ENCODE measurements at places on chromosomes 7 and 10.

- no peak for DNase-seq
Measured at GRCh38 chr10:97468162-97468561, 22.2 kb downstream of the ZDHHC16 start.

- no peak for DNase-seq
Measured at GRCh38 chr10:63717027-63717715, 196.0 kb downstream of the REEP3 start.

DNA sequence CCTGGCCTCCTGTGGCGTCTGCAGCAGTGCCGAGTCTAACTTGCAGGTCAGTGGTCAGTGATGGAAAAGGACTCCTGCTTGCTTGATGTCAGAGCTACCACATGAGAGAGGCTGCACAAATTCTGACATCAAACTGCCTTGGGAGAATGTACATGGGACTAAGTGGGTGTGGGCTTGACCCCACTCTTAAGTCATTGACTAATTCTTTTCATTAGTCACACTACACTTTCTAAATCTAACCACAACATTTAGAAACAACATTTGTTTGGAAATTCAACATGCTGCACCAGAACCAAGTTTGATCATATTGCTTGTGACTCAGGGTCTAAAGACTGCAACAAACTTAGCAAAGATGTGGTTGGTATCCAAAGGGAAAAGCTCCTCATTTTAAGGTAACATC lies 24.4 kb upstream of the CDC14C start:
- no peak for DNase-seq

GRCh38 chr10:15123749-15124184 lies 26.6 kb downstream of the RPP38 start:
- no peak for DNase-seq

DNA sequence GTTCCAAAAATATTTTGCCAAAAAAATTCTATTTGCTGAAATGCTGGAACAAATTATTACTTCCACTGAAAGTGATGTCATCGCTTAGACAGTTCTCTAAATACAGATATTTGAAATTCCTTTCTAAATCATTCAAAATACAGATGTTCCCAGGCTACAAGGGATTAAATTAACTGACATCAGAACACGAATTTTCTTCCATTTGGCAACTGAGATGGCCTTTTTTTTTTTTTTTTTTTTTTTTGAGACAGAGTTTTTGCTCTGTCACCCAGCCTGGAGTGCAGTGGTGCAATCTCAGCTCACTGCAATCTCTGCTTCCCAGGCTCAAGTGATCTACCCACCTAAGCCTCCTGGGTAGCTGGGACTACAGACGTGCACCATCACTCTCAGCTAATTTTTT lies 57.0 kb downstream of the P4HA1 start:
- DNase-seq, result no peak

- DNase-seq, result no peak
Measured at GRCh38 chr7:155882596-155882995, 70.3 kb upstream of the SHH start.

- no peak for DNase-seq
Measured at GRCh38 chr7:16841681-16842080, 36.9 kb upstream of the AGR2 start.

- DNase-seq, result no peak
Measured at GRCh38 chr7:104643587-104644217, 315.3 kb downstream of the LHFPL3 start.

- no peak for DNase-seq
Measured at GRCh38 chr10:97224483-97225435, 39.0 kb upstream of the SLIT1 start.

DNA sequence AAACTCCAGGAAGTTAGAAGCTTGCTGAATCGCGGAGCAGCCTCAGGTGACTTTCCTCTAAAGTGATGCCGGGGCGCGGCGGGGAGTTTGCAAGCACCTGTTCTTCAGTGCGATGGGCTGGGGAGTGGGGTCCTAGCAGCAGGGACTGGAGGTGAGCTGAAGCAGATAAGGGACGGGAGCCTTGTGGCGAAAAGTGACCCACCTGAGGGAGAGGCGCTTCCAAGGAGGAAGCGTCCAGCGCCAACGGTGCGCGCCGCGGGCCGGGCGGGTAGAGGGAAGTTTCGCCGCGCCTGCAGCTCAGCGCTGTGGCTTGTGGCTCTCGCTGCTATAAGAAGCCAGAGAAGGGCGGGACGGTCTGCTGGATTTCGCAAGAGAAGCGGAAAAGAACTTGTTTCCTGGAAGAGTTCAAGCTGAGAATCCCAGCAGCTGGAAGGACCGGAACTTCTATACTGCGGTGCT lies at the start of gene STEAP4:
Gene STEAP4, minus strand, starts transcription at position 305 of the 459 bp plus-strand sequence. CDS start 22,625 bp downstream, outside the sequence.
- DNase-seq, result no peak

DNA sequence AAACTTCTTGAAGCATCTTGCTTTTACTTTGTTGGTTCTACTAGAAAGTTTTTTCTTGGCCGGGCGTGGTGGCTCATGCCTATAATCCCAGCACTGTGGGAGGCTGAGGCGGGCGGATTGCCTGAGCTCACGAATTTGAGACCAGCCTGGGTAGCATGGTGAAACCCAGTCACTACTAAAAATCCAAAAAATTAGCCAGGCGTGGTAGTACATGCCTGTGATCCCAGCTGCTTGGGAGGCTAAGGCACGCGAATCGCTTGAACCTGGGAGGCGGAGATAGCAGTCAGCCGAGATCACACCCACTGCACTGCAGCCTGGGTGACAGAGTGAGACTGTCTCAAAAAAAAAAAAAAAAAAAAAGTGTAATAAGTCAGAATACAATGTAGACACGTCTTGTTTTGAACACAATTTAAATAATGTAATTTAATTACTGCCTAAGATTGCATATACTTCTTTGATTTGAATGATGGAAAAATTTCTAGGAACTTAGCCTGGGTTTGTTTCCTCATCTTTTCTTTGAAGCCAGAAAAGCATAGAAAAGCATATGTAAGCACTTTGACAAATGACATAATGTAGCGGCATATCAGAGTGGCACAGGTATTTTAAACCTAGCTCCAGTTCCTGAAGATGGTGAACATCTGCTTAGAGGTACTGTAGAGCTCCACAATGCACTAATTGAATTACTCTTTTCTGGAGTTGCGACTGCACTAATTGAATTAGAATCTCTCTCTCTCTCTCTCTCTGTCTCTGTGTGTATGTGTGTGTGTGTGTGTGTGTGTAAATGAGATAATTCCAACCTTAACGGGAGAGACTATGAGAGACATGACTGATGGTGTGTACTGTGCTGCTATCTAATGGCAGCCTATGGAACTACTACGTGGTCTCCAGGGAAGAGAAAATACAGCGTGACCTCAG lies 87.8 kb downstream of the BTRC start:
- DNase-seq, result peak; percentile 18

GRCh38 chr10:131822013-131822691 lies 78.7 kb upstream of the PPP2R2D start:
- no peak for DNase-seq

GRCh38 chr10:78081292-78081691 lies 47.6 kb downstream of the RPS24 start:
- no peak for DNase-seq

DNA sequence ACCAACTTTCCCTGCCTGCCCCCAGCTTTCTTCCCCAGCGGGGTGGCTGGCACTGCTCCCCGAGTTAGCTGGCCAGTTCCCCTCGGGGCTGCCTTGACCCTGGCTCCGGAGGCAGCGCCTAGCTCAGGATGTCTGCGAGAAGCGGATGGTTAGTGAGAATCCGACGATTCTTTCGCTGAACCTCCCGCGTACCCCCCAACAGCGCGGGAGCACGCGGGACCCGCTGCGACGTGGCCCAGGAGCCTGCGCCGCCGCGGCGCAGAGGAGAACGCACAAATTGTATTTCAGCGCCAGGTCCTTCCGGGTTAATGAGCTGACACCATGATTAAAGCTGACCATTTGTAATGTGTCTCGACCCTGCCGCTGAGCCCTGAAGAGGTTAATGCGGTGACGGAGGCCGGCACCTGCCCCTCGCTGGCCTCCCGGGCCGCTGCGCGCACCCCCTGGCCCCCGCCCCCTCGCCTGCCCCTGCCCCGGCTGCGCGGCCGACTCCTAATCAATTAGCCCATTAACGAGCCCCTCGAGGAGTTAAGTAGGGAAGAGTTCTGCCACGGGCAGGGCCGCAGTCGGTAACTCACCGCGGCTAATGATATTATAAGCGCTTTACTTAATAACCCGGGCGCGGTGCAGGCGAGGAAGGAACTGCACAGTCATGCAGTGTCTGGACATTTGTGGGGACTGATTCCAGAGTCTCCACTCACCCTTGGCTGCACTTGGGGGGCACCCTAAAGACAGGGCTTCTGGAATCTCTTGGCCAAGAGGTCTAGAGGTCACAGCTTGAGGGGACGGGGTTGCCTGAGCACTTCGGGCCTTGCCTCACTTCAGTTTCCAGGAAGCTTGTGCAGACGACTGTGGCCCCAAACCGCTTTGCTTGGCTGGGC lies 1.7 kb upstream of the HMX2 start:
- DNase-seq, result no peak

DNA sequence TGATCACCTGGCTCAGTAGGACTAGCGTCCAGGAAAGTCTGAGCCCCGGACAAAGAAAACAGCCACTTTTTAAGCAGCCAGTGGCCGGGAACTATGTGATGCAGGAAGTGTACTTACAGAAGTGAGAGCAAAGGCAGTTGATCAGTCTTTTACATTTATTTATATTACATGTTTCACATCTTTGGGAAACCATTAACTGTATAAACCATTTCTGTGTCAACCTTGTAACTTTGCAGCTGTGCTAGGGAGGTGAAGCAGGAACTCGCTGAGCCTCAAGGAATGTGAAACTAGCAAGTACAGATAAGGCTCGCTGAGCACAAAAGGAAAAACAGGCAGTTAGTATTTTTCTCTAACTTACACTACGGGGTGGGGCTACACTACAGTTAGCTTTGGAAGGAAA lies 39.9 kb upstream of the HECW1 start:
- no peak for DNase-seq

GRCh38 chr10:104342941-104343411 lies 4.7 kb upstream of the ITPRIP start:
- DNase-seq, result no peak

DNA sequence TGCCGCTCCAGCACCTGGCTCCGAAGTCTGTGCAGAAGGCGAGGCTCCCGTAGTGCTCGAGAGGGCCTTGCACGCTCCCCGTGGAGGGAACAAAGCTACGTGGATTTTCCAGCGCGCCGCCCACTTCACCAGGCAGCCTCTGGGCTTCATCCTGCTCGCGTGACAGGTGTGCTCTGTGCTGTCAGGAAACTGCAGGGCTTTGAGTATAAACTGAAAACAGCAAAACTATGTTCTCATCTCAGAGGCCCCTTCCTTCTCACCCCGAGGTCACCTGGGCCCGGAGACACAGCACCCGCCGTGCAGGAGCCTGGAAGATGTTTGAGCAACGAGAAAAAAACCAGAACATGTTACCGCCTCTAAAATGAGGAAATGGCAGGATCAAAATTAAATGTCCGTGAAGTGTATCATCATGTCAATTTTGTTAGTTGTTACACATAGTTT lies 17.6 kb upstream of the GPR146 start:
- no peak for DNase-seq

DNA sequence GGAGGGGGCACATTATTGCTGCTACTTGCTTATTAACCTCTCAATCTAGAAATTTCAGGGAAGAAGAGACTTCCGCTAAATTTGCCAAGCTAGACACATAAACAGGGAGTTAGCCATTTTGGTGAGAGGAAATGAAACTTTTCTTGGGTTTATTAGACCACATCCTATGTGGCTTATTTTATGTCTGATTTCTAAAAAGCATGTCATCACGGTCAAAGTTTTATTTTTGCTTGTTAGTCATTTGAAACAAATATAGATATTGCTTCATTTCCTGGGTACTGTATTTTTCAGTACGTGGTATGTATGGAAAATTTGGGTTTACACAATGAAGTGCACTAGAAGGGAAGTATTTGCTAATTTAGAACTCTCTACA lies 144.1 kb downstream of the TCF7L2 start:
- no peak for DNase-seq

DNA sequence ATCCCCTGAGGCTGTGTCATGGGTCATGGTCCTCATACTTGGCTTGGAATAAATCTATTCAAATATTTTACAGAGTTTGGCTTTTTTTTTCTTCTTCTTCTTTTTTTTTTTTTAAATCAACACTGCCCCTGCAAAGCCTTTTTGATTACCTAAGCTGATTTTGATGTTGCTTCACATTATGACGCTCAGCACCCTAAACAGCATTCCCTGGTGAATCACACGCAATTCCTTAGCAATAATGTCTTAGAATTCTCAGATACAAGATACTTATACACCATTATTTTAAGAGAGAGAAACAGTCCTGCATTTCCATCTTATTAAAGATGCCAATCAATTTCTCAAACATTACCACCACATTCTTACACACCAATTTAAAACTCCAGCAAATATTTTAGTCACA lies 323.7 kb upstream of the IGFBP3 start:
- no peak for DNase-seq

- DNase-seq, result no peak
Measured at GRCh38 chr7:66464059-66464458, 164.6 kb upstream of the KCTD7 start.

- DNase-seq, result no peak
Measured at GRCh38 chr10:97822261-97822687, 27.4 kb upstream of the GOLGA7B start.

GRCh38 chr10:69576334-69577011 lies 3.3 kb upstream of the NEUROG3 start:
- DNase-seq, result no peak

DNA sequence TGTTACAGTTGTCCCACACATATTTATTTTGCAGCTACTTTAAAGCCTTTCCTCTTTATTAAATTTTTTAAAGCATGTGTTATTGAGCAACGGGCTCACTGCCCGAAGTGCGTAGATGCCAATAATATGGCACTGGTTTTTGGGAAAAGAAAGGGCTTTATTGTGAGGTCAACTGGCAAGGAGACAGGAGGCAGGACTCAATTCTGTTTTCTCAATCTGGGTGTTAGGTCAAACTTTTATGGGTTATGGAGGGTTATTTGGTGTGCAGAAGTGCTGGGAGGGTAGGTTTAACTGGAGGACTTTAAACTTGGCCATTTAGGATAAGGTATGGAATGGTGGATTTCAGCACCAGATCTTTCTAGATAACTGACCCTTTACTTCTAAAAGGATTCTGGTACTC lies 183.6 kb downstream of the LRRC4 start:
- no peak for DNase-seq

DNA sequence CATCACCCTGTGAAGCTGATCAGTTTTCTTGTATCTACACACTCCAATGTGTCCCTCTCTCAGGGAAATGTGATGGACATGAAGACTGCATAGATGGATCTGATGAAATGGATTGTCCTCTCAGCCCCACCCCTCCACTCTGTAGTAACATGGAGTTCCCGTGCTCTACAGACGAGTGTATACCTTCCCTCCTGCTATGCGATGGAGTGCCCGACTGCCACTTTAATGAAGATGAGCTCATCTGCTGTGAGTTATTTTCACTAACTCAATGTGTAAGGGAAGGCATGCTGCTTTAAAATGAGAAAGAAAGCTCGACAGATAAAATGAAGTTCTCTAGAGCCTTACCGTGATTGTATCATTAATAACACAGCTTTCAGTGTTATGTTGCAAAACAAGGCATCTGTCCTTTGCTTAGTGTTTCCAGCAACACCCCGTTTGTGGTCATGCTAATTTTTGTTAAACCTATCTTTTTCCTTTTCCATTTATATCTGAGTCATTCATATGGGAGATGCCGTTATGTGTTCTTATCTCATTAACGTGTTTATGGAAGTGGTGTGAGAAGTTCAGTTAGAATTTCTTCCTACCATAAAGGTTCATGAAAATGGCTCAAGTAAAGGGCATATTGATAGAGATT lies 220.9 kb upstream of the PLXDC2 start:
- DNase-seq, result no peak

Data from GM12864 (cell line).